Neural progenitor cell (in vitro differentiated cells): ENCODE measurements at places on chromosomes 16 and 17.
A peak's percentile ranks its signal among the peaks of the same experiment; 100 is the strongest.

GRCh38 chr16:85707528-85708095 is 18.9 kb upstream of the GINS2 start:
- H3K27ac ChIP-seq: no peak overlapping the region
- peaks cover 1% of the 10 kb centered on the region for H3K4me1 ChIP-seq
- H3K36me3 ChIP-seq: no peaks in the 10 kb centered on the region
- H3K4me3 ChIP-seq: no peak overlapping the region
- no peak for DNase-seq
- no peaks in the 10 kb centered on the region for H3K27me3 ChIP-seq

DNA sequence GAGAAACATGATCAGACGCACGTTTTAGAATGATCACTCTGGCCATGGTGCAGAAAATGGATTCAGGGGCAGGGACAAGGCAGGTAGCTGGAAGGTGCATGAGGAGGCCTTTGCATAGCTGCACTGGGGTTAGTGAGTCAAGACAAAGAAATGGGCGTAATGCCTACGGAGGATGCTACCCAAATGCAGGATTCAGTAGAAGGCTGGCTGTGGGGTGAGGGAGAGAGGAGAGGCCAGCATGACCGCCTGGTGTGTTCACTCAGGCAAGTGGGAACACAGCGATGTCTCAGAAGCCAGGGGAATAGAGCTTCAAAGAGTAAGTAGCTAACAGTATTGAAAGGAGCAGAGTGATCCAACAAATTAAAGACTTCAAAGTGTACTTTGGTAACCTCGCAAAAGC is 31.2 kb downstream of the PMP22 start:
- no peak overlapping the region for H3K4me3 ChIP-seq
- no peak for DNase-seq
- H3K27ac ChIP-seq: no peak overlapping the region
- H3K36me3 ChIP-seq: no peaks in the 10 kb centered on the region
- H3K27me3 ChIP-seq: no peaks in the 10 kb centered on the region

DNA sequence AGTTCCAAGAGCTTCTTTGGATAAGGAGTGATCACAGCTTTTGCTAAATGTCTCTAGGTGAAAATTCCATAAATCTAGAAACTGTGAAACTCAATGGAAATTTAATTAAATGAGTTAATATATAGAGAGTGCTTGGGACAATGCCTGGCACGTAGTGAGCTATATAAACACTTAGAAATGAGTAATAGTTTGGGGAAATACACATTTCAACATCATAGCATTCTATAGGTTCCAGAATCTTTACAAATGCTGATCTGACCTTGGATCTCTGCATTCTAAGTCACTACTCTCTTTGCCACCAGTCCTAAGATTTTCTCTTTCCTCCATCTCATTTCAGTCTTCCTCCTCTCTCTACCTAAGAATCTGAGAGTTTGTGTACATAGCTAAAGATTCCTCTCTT is 175.6 kb downstream of the SOX9 start:
- H3K27ac ChIP-seq: no peak overlapping the region
- no peak for DNase-seq
- H3K4me1 ChIP-seq: no peaks in the 10 kb centered on the region
- H3K27me3 ChIP-seq: no peaks in the 10 kb centered on the region
- H3K4me3 ChIP-seq: no peak overlapping the region
- no peaks in the 10 kb centered on the region for H3K36me3 ChIP-seq

GRCh38 chr16:76511203-76511602 is 234.0 kb downstream of the CNTNAP4 start:
- no peaks in the 10 kb centered on the region for H3K36me3 ChIP-seq
- DNase-seq: no peak
- H3K4me1 ChIP-seq: no peaks in the 10 kb centered on the region
- no peaks in the 10 kb centered on the region for H3K27me3 ChIP-seq

DNA sequence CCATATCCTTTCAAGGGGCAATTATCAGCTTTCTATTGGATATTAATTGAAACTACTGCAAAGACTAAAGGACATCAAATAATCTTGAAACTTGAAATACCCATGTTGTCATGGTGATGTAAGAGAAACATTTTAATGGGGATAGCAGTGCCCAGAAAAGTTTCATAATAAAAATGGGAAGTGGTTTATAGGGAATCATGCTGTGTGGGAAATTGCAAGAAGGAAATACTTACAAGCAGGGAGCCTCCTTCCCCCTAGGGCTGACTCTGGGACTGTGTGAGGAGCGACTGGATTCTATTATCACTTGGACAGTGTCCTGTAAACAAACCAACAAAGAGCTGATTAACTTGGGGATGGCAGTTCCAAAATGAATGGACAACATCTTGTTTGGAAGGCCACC is 1393.1 kb upstream of the GOT2 start:
- no peaks in the 10 kb centered on the region for H3K27me3 ChIP-seq
- no peaks in the 10 kb centered on the region for H3K4me1 ChIP-seq
- peak overlapping the region; percentile 13 for H3K27ac ChIP-seq
- no peaks in the 10 kb centered on the region for H3K36me3 ChIP-seq
- H3K4me3 ChIP-seq: no peak overlapping the region

DNA sequence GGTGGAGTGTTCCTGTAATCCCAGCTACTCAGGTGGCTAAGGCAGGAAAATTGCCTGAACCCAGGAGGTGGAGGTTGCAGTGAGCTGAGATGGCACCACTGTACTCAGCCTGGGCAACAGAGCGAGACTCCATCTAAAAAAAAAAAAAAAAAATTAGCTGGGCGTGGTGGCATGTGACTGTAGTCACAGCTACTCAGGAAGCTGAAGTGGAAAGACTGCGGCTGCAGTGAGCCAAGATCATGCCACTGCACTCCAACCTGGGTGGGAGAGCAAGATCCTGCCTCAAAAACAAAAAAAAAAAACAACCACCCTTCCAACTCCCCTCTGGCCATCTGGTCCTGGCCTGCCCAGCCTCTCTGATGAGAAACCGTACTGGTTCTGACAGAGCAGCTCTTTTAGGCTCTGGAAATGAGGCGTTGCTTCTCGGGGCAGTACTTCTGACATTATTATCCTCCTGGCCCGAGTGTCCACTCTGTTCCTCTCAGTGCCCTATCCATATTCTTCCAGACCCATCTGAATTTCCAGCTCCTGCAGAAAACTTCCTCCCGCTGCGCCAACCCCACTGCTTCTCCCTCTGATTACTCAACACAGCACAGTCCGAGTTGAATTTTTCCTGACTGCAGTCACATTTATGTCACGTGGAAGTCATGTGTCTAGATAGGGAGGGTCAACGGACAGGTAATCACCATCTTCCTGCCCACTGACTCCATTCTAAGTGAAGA is 13.3 kb downstream of the GGA2 start:
- no peak for DNase-seq
- H3K4me1 ChIP-seq: no peaks in the 10 kb centered on the region
- H3K4me3 ChIP-seq: no peak overlapping the region
- no peaks in the 10 kb centered on the region for H3K27me3 ChIP-seq
- H3K27ac ChIP-seq: peak overlapping the region; percentile 20

DNA sequence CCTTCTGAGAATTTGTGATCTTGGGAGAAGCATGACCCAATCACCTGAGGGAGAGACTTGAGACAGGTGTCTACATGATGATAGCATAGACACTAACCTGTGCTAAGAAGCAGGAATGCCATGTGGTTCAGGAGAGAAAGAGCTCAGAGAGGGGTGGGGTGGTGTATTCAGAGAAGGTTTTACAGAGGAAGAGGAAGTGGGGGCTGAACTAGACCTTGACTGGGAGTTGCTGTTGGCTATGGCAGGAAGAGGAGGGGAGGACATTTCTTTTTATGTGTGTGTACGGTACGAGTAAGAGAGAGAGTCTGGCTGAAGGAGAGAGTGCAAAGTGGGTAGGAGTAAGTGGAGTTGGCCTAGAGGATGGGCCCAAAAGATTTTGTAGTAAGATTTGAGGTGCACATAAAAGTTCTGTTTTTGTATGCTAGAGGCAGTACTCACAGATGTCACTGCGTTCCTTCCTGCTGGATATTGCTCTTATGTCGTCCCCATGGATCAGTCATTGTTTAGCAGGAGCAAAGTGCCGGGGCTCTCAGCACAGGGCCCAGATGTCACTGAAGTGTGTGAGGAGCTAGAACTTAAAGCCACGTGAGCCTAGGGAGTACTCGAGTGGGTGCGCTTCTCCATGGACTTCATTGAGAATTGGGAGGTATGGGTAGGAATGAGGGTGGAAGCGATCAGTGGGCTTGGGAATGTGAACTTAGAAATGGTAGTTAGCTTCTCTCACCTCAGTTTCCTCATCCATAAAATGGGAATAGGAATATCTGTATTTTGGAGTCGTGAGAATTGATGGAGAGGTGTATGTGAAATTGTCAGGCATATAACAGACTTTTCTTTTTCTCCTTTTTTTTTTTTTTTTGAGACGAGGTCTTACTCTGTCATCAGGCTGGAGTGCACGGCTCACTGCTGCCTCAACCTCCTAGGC is 22.1 kb downstream of the SLC7A6 start:
- no peak overlapping the region for H3K4me3 ChIP-seq
- H3K27ac ChIP-seq: no peak overlapping the region
- DNase-seq: no peak
- H3K36me3 ChIP-seq: no peaks in the 10 kb centered on the region
- H3K27me3 ChIP-seq: no peaks in the 10 kb centered on the region
